Fibroblast of the aortic adventitia (primary cell): ENCODE measurements at places on chromosomes 1 and 21. TPM values are rescaled to one million over a fixed set of nuclear protein-coding genes. Genes with fewer than 3 reads are reported as not detected.

- DNase-seq, result peak; percentile 93
Measured at GRCh38 chr1:118963456-118964430, 24.4 kb downstream of the TBX15 start.

DNA sequence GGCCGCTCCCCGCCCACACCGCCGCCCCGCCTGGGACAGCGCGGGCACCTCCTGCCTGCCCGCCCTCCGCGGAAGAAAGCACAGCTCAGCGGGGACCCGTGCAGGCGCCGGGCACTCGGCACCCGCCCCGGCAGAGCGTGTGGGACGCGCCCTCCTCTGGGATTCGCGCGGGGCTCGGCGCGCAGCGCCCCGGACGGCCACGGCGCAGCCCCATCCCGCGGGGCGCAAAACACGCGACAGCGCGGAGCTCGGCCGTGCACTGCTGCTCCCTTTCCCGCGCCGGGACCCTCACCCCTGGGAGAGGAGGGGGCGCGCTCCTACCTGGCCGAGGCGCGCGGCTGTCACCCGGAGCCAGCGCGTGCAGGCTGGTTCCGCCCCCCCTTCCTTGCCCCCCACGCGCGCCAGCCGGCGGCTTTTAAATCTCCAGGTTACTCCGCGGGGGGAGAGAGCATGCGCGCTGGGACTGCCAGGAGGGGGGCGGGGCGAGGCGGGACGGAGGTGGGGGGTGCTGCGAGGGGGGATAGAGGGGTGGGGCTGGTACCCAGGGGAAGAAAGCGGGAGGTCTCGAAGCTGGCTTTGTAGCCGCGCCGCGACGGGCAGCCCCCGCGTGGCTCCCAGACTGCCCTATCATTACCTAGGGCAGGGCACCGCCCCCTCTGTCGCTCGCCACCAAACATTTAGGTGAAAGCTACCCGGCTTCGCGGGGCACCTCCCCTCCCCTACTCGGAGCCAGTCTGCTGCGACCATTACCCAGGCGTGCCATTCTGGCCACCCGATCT lies at the start of gene SLC45A3:
TSS of gene SLC45A3 (minus strand) at position 437 of the 779 bp plus-strand sequence. CDS start 15,853 bp downstream, outside the sequence.
- DNase-seq, result no peak

- no peak for DNase-seq
Measured at GRCh38 chr1:101198842-101199636, 37.8 kb upstream of the S1PR1 start.

DNA sequence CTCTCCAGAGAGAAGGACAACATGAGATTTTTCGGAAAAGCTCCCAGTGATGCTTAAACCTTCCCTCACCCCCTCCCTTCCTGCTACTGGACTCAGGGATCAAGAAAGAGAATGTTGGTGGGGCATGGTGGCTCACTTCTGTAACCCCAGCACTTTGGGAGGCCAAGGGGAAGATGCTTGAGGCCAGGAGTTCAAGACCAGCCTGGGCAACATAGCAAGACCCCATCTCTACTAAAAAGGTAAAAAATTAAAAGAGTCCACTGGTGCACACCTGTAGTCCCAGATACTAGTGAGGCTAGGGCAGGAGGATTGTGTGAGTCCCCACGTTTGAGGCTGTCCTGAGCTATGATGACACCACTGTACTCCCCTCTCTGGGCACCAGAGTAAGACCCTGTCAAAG lies 162.9 kb upstream of the RAB4A start:
- DNase-seq, result no peak

DNA sequence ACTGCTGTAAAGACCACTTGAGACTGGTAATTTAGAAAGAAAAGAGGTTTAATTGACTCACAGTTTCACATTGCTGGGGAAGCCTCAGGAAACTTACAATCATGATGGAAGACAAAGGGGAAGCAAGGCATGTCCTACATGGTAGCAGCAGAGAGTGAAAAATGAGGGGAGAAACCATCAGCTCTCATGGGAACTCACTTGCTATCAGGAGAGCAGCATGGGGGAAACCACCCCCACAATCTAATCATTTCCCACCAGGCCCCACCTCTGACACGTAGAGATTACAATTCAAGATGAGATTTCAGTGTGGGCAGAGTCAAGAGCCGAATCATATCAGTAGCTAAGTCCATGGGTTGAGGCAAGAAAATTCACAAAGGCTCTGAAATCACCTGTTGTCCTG lies 23.8 kb upstream of the LYPD8 start:
- DNase-seq, result no peak

PTGER3 gene
- total RNA-seq, result 1.5 and 11.7 TPM in 2 replicates

DNA sequence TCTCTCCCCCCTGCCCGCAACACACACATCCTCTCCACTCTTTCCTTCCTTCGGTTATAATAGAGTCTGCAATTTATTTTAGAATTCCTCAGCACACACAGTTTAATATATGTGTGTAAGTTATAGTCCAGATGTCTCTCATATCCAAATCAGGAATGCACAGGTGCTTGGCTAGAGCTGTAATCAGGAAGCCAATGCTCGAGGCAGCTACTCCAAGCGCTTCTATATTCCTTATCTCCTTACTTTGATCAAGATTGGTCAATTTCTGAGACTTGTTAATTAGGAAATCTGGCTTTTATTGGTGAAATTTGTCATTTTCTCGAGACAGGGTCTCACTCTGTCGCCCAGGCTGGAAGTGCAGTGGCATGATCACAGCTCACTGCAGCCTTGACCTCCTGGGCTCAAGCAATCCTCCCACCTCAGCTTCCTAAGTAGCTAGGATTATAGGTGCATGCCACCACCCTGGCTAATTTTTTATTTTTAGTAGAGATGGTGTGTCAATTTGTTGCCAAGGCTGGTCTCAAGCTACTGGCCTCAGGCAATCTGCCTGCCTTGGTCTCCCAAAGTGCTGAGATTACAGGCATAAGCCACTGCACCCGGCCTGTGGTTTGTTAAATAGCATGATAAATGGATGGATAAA lies 27.7 kb downstream of the RPL5 start:
- DNase-seq, result no peak

RPE65 gene
- not detected in 2 replicates for total RNA-seq

DNA sequence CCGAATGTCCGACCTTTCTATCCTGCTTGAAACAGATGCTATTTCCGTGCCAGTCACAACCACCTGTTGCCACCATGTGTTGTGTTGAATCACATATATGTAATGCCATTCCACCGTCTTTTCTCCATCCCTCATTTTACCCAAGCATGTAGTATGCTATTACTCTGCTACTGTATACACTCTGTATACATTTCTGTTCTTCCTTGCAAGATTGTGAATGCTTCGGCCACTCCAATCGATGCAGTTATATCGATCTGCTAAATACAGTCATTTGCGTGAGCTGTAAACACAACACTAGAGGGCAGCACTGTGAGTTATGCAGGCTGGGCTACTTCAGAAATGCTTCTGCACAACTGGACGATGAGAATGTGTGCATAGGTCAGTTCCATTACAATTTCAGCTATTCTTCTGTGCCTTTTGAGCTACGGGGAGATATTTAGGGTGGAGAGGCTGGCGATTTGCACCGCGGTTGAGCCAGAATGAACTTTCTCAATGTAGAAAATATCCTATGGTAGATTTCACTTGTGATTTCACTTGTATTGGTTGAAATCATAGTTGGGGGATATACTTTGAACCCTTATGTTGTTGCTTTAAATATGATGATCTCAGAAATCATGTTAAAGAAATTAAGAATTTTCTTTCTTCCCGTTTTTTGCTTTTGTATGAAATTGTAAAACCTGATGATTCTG lies 289.8 kb downstream of the NTNG1 start:
- peak; percentile 56 for DNase-seq

GRCh38 chr1:29579821-29580425 lies 343.6 kb downstream of the PTPRU start:
- DNase-seq, result peak; percentile 72

DNA sequence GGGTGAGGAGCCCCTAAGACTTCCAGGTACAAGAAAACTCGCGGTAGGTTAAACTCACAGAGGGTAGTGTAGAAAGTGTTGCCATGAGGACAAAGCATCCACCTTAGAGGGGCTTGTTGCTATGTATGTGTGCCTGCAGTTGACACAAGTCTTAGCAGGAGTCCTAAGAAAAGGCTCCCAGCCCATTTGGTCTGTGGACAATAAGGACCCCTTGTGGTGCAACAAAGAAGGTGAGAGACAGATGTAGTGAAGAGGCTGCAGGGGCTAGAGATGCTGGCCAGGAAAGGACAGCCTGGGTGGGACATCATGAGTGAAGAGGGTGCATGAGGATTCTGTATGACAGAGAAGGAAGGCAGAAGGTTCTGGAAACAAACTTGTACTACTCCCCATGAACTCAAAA lies 36.3 kb upstream of the IL10 start:
- DNase-seq, result peak; percentile 43

- DNase-seq, result no peak
Measured at GRCh38 chr1:203990118-203990517, 82.8 kb upstream of the SOX13 start.
